SW 1271 (cell line): ENCODE measurements at places on chromosomes 4 and X.

DNA sequence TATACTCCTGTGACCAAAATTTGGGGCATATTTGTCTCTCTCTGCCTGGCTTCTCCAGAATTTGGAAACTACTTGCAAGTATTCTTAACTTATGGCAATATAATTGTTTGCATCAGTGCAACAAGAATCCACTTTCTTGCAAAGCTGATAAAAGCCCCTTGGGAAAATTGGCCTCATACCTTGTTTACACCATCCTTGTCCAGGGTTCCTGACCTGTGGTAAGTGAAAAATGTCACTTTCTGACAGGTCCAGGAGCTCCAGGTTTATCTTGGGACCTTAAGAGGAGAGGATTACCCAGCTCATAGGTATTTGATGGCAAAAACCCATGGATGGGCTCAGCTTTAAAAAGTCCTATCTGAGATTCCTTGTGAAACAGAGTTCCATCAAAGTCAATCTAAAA, 29.3 kb upstream of the CXCL13 start:
- no peak for DNase-seq

DNA sequence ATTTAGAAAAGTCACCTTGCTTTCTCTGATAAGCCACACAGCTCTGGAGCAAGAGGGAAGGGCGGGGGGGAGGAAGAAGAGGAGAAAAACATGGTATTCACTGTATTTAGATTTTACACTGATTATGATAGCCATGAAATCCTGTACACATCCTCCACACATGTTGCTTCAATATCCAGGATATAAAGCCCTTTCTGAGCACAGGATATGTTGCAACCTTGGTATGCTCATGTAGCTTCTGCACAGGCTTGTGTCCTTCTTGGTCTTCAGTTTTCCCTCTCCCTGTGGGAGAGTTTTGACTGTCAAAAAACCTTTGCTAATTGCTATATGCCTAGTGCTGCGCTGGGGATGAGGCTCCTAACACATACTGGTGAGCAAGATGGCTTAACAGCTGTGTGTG, 61.9 kb upstream of the DAPP1 start:
- no peak for DNase-seq

- no peak for DNase-seq
These were observed 79.2 kb downstream of the TMEM164 start for GRCh38 chrX:110082161-110082560.

- DNase-seq, result no peak
These were observed 40.3 kb downstream of the FANCB start for GRCh38 chrX:14832586-14832985.

GRCh38 chrX:46376246-46376885, 168.9 kb downstream of the ZNF674 start:
- DNase-seq, result peak; percentile 36

GRCh38 chrX:124028182-124028581, 66.7 kb downstream of the STAG2 start:
- DNase-seq, result no peak

GRCh38 chrX:154967603-154968002, 54.9 kb downstream of the F8 start:
- peak; percentile 77 for DNase-seq

DNA sequence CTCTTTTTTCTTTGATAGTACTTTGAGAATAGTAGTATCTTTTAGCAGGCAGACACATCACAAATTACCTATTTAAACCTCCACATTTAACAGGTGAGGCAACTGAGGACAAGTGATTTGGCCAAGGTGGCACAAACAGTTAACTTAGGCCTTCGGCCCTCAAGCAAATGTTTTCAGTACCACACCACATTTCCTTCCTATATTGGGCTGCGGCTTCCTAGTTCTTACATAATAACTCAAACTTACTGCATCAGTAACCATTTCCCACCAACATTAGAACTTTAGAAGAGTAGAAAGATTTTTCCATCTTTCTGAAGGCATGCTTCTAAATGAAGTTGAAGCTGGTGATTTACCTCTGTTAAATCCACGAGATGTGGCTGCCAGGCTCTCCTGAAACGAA, 63.2 kb upstream of the SLC4A4 start:
- no peak for DNase-seq

DNA sequence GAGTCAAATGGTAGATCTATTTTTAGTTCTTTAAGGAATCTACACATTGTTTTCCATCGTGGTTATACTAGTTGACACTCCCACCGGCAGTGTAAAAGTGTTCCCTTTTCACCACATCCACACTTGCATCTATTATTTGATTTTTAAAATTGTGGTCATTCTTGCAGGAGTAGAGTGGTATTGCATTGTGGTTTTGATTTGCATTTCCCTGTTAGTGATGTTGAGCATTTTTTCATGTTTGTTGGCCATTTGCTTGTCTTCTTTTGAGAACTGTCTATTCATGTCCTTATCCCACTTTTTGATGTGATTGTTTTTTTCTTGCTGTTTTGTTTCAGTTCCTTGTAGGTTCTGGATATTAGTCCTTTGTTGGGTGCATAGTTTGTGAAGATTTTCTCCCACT, 70.0 kb downstream of the TAB3 start:
- no peak for DNase-seq

DNA sequence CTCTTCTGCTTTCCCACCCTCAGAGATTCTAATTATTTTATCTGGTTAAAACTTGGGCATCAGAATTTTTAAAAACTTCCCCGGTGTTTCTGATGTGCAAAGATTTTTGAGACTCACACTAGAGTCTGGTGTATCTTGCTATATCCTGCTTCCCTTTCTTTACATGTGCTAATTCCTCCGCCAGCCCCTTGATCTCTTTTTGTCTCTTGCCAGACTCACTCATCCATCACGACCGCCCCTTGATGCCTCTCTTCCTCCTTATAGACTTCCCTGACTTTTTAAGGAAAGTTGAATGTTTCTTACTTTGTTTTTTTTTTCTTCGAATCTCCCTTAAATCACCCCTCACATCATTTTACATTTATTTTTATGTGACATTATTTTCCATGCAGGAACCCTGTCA, 274.9 kb upstream of the PITX2 start:
- no peak for DNase-seq

DNA sequence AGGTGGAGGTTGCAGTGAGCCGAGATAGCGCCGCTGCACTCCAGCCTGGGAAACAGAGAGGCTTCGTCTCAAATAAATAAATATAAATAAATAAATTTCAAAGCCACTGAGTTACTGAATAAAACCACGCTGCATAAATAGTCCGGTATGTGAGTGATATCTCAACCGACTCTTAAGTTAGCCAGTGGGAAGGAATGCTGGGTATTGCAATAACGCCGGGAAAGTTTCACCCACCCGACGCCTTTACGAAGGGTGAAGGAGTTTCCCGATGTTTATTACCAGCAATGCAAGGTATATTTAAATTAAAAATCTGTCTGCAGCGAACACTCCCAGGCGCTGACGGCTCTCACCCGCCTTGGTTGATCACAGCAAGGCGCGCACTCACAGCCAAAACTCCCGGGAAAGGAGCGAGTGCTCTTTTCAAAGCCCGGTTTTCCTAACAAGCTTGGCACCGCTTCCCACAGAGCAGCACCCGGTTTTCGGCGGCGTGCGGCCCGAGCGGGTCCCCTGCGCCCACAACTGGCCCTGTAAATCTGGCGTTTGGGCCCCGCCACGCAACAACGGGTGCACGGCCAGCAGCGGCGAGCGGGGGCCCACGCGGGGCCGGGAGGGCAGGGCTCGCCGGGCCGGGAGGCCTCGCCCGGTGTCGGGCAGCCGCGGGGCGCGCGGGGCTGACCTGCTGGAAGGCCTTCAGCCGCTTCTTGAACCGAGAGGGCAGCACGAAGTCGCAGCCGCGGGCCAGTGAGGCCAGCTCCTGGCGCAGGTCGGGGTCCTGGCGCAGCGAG, 13.7 kb downstream of the PPP2R3B start:
- DNase-seq, result no peak

DNA sequence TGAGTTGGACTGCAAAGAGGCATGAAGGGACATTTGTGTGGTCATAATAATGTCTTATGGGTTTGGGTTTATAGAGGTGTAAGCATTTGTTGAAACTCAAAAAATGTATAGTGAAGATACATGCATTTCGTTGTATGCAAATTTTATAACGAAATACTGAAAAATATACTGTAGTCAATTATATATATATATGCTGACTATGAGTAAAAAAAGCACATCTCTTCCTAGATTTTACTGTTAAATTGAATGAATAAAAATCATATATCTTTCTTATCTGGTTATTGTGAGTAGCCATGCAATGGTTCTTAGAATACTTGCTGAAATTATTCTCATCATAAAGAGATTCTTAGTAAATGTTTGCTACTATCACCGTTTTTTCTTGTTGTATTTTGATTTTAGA, 34.5 kb downstream of the UGT2B10 start:
- no peak for DNase-seq

GRCh38 chr4:92776080-92776479, 472.3 kb downstream of the GRID2 start:
- DNase-seq, result no peak
